NB4 (cell line): ENCODE measurements at places on chromosomes 12 and 14.

DNA sequence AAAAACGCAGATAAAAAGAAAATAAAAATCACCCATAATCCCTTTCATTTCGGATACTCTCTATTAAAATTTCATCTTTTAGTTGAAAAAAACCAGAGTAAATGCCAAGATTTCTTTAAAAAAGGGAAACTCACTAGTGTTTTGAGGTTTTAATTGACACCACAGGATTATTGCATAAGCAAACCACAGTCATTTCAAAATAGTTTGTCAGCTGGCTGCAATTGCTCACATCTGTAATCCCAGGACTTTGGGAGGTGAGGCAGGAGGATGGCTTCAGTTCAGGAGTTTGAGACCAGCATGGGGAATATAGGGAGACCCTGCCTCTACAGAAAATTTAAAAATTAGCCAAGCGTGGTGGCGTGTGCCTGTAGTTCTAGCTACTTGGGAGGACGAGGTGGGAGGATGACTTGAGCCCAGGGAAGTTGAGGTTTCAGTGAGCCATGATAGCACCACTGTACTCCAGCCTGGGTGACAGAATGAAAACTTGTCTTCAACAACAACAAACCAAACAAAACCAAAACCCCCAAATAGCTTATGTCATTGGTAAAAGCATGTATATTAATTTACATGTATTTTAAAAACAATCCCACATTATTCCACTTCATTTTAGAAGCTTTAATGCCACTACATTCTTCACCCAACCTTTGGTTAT, 48.8 kb downstream of the SYNE2 start:
- peak; percentile 82 for DNase-seq

GRCh38 chr12:55250944-55251343, 6.5 kb downstream of the OR6C74 start:
- no peak for DNase-seq

DNA sequence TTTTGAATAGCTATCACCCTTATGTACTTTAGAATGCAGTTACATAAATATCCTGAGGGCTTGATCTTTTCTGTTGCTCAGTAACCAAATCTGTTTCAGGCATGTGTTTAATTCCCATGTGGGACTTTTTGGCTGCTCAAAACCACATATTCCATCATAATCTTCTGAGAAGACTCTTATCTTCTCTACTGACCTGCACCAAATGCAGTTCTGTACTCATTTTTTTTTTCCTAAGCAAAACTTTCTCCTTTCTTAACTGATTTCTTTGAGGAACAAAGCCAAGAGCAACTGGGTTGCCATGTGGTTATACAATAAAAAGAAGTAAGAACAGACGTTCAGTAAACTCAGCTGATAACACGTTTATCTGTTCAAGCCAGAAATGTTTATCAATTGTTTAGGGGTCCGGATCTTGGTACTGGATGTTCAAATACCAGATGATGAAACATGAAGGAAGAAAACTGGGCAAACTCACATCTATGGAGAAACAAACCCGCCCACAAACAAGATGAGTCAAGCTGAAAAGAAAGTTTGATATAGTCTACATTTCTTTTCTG, 50.1 kb downstream of the TMEM132C start:
- no peak for DNase-seq

GRCh38 chr14:96098309-96098998, 59.3 kb downstream of the C14orf132 start:
- DNase-seq, result peak; percentile 43

GRCh38 chr14:98290596-98290995, 981.4 kb downstream of the BCL11B start:
- DNase-seq, result no peak

- no peak for DNase-seq
Observed at GRCh38 chr14:23639891-23640523, 3.8 kb downstream of the DHRS2 start.

DNA sequence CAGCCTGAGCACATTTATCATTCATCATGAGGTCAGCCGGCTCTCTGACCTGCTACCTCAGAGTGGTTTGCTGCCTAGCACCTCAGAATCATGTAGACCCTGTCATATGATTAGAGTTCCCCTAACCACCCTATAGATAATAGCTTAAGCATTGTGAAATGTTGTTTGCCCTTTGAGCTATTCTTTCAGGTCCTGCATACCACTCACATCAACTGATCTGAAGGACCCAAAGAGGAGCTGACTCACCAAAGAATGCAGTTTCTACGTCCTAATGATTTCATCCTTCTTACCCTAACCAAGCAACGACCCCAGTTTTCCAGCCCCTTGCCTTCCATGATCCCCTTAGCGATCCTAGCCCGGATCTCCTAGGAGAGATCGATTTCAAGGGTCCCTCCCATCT, 527.9 kb downstream of the SOX5 start:
- DNase-seq, result no peak

DNA sequence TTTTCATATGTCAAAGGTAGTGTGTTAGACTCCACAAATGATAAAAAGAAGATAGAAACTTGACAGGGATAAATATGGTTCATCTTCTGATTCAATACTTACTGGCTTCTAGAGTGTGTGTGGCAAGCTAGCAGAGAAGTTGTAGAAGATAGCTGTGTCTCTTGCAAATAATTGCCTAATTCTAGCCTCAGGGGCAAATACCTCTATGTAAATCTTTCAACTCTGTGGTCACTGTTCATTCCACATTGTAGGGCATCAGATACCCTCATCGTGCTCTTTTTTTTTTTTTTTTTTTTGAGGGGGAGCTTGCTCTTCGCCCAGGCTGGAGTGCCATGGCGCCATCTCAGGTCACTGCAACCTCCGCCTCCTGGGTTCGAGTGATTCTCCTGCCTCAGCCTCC, 1.7 kb downstream of the OLR1 start:
- peak; percentile 18 for DNase-seq

GRCh38 chr14:50001999-50002925, 109.4 kb downstream of the ARF6 start:
- peak; percentile 65 for DNase-seq
